ENCODE measurements at places on chromosomes 1 and 21.

DNA sequence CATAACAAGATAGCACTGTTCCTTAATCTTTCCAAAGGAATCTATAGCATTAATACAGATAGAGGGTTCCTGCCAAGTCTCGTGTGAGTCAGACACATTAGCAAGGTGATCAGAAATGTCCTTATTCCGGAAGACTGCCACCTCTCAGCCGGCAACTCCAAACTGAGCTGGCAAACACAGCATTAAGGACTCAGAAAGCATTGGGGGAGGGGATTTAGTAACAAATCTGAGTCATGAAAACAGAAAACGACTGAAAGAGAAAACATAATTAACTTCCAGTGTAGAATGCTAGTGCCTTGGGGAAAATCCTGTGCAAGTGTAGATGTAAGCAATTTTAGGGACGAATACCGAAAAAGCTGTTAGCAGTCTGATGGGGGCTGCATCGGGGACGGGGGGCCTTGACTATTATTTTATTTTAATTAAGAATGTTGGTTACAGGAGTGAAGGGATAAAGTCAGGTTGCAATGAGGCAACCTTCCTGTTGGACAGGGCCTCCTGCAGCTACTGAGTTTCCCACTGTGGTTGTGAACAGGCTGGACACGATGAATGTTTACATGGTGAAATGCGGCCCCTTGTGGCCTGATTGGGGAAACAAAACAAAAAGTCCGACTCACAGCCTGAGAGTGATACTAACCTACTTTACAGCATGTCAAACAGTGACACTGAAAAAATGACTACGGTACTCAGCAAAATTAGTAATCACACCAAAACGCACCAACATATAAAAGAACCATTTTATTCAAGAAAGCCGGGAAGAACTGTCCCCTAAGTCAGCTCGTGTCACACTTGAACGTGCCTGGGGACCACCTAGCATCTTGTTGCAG, 20.7 kb downstream of the MIS18A start:
- no peaks in the 10 kb centered on the region for H3K27me3 ChIP-seq
- no peak overlapping the region for H3K4me3 ChIP-seq

DNA sequence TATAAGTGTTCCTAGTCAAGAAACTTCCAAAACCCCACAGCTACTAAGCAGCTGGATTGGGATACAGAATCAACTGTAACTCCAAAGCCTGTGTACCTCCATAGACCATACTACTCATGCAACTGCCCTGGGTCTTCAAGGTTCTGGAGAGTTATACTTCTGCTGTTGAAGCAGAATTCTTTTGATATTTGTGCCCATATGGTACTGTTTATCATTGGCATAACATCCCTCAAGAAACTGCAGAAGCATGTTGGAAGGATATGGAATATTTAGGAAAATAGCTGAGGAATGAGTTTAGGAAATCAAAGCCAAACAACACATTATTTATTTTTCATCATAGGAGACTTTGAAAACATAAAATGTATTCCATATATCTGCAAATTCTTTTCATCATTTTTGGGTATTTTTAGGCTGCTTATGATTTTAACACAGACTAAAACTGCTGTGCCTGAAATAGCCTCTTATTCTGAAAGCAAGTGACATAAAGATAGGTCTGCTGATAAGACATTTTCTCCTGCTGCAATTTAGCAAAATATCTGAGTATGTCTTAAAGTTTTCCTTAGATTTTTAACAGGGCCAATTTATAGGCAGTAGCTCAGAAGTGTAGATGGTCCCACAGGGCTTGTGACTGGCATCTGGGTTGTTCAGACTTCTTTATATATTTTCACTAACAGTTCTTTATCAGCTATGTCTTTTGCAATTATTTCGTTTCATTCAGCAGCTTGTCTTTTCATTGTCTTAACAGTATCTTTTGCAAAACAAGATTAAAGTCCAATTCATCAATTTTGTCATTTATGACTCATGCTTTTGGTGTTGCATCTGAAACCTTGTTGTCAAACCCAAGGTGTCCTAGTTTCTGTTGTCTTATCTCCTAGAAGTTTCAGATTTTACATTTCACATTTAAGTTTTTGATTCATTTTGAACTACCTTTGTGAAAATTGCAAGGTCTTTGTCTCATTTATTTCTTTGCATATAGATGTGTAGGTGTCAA, 41.1 kb upstream of the ZNF124 start:
- no peak for DNase-seq
- no peak overlapping the region for H3K4me3 ChIP-seq
- no peak overlapping the region for H3K27ac ChIP-seq
- H3K36me3 ChIP-seq = no peaks in the 10 kb centered on the region

DNA sequence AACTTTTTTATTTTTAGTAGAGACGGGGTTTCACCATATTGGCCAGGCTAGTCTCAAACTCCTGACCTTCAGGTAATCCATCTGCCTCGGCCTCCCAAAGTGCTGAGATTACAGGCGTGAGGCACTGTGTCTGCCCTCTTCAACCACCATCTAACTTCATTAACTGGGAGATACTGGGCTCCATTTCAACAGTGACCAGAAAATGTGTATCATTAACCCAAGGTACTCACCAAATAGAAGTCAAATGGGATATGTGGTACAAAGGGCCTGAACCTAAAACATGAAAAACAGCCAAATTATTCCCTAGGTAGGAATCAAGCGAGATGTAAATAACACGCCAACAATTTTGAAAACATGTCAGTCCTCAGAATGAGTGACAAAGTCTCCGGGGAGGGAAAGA, 1.2 kb downstream of the ILF2 start:
- H3K36me3 ChIP-seq = peaks cover 54% of the 10 kb centered on the region
- H3K27me3 ChIP-seq = no peaks in the 10 kb centered on the region
- H3K4me1 ChIP-seq = no peaks in the 10 kb centered on the region
- DNase-seq = no peak
- no peak overlapping the region for H3K27ac ChIP-seq

GRCh38 chr1:192877283-192877886, 68.5 kb downstream of the RGS2 start:
- no peak overlapping the region for H3K27ac ChIP-seq
- H3K27me3 ChIP-seq = peaks cover 12% of the 10 kb centered on the region
- no peak overlapping the region for H3K4me3 ChIP-seq
- no peaks in the 10 kb centered on the region for H3K36me3 ChIP-seq
- DNase-seq = no peak

DNA sequence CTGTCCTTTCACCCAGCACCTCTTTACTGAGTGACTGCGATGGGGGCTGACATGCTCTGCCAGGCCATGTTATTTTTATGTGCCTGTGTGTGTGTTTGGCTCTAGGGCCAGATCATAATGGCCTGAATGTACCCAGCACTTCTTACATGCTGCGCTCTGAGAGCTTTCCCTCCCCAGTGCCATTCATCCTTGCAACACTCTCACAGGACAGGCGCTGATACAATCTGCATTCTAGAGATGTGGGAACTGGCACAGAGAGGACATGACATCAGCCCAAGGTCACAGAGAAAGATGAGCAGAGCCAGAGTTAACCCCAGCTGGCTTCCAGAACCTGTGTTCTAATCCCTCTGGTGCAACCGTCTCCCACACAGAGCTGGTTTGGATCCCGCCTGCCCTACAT, 54.5 kb downstream of the ARHGEF10L start:
- H3K36me3 ChIP-seq = no peaks in the 10 kb centered on the region
- no peak for DNase-seq
- no peak overlapping the region for H3K4me3 ChIP-seq
- H3K4me1 ChIP-seq = peaks cover 5% of the 10 kb centered on the region

DNA sequence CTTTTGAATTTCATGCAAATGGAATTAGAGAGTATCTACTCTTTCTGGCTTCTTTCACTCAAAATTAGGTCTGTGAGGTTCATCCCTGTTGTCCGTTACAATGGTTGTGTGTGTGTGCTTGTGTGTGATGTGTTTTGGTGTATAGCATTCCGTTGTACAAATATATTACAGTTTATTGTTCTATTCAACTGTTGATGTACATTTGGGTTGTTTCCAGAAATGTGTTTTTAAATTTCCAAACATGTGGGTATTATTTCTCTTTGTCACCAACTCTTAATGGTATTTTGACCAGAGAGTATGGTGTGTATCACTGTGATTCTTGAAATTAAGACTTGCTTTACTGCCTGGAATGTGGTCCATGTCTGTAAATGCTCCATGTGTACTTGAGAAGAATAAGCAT, 16.8 kb upstream of the HCRTR1 start:
- DNase-seq = no peak
- H3K27ac ChIP-seq = no peak overlapping the region
- H3K27me3 ChIP-seq = peaks cover 15% of the 10 kb centered on the region
- no peaks in the 10 kb centered on the region for H3K36me3 ChIP-seq
- H3K4me1 ChIP-seq = no peaks in the 10 kb centered on the region

GRCh38 chr1:234608911-234609690, 877 bp downstream of the IRF2BP2 start:
- peaks cover 38% of the 10 kb centered on the region for H3K36me3 ChIP-seq
- peak; percentile 73 for DNase-seq
- peak overlapping the region; percentile 27 for H3K27ac ChIP-seq
- peak overlapping the region; percentile 92 for H3K4me3 ChIP-seq

DNA sequence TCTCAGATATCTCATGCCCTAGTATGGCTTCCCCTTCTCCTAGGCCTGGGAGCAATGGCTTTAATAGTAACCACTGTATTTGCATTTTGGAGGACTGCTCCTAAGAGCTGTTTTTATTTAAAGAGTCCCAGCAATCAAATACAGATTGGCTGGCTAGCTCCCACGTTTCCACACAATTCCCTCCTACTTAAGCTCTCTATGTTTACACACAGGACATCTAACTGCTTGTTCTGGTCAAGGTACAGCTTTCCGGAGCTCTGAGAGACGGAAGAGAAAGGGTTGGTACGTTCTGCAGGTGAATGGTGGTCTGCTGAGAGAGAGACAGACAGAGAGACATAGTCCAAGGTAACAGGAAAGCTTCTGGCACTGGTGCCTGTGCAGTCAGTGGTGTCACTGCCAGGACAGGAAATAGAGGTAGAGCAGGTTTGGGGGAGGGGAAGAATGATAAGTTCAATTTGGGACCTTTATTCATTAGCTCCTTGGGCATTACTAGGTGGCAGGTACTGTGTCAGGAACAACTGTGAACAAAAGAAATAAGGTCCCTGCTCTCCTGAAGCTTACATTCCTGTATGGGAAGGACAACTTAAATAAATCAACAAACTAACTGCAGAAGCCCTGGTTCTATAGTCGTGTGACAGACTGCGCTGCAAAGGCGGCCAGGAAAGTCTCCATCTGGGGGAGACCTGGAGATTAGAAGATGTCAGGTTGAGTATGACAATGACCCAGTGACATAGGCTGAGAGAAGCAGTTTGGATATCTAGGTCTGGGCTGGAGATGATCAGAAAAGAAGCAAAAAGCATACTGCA, 1.2 kb upstream of the SLC25A33 start:
- H3K27ac ChIP-seq = no peak overlapping the region
- H3K4me1 ChIP-seq = peaks cover 5% of the 10 kb centered on the region
- H3K36me3 ChIP-seq = peaks cover 6% of the 10 kb centered on the region
- peak; percentile 50 for DNase-seq
- H3K27me3 ChIP-seq = no peaks in the 10 kb centered on the region

- H3K36me3 ChIP-seq = no peaks in the 10 kb centered on the region
- peaks cover 4% of the 10 kb centered on the region for H3K4me1 ChIP-seq
- H3K27ac ChIP-seq = no peak overlapping the region
- no peaks in the 10 kb centered on the region for H3K27me3 ChIP-seq
- DNase-seq = no peak
Measured at GRCh38 chr21:25234857-25235801, 372.2 kb downstream of the MRPL39 start.
